ENCODE measurements at places on chromosomes 5 and 9.

- no peak for DNase-seq
These were observed 21.3 kb downstream of the HTR4 start for GRCh38 chr5:148633067-148633377.

- DNase-seq: no peak
These were observed 7.7 kb upstream of the CEP72 start for GRCh38 chr5:604391-604831.

- no peak for DNase-seq
These were observed 21.8 kb downstream of the IRX4 start for GRCh38 chr5:1860949-1861348.

- DNase-seq: no peak
These were observed 8.2 kb downstream of the LIFR start for GRCh38 chr5:38548064-38548759.

- no peak for DNase-seq
These were observed 142.9 kb upstream of the MSX2 start for GRCh38 chr5:174581479-174581878.

GRCh38 chr5:132471944-132472343, 18.6 kb downstream of the IRF1 start:
- DNase-seq: no peak

GRCh38 chr9:21729648-21730047, 72.8 kb upstream of the MTAP start:
- no peak for DNase-seq

DNA sequence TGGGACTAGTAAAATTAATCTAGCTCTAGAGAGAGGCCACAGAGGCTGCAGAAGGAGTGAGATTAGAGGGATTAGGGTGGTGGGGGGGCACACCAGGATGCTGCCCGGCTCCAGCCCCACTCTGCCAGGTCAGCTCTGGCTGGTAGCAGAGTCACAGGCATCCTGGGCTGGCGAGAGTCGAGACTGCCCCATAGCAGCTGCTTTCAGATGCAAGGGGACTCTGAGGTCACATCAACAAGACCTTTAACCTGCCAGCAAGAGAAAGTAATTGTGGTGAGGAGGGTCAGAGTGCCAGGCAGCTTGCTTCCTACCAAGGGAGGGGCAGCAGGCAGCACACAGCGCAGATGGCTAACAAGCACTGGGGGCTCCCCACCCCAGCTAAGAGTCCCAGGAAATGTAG, 7.5 kb downstream of the EPB41L4B start:
- no peak for DNase-seq

DNA sequence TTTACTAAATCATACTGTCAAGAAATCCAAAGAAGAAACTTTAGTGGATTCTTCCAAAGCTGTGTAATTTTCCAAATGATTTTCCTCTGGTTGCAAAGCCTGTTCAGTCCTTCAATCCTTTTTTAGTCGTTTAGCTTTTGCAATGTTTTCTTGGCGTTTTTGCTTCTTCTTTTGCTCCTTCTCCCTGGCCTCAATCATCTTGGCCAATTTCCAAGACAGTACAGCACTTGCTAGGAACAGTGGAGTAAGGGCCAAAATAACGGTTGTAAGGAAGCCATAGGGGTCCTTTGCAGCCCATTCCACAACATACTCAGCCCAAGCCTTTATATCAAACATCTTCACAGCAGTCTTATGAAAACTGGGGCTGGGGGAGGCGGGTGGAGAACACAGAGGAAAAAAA, 2.4 kb downstream of the SMIM15 start:
- no peak for DNase-seq

All from NCI-H187 (cell line).